HuH-7 (cell line): ENCODE measurements at places on chromosomes 11 and 22.

- DNase-seq: no peak
Observed at GRCh38 chr11:12685229-12685628, 11.0 kb downstream of the TEAD1 start.

DNA sequence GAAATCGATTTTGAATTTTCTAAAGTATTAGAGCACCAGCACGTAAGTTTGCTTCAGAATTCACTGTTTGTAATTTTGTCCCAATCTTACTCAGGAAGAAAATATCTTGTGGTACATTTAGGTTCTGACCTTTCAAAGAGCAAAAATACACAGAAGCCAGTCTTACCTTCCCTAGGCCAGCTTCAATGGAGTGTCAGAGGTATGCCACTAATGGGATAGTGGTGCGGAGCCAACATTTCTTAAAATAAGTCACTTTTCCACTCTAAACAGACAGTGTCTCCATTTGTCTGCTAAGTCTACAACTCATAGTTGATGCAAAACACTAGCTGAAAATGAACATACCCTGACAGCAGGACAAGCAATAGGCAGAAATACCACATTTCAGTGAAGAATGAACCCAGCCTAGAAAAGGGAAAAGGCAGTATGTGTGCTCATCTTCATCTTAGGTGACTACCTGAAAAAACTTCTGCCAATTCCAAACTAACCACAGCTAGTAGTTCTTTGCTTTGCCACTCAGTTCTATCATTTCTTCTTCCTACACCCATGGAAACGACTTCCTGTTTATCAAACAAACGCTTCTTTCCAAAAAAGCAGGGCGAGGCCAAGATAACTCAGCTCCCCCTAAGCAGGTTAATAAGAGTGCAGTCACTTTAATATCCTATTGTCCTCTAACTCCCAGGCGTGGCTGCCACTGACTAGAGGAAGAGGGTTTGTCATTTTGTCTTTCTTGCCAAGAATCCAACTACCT is 94.0 kb upstream of the APOA1 start:
- DNase-seq: no peak

DNA sequence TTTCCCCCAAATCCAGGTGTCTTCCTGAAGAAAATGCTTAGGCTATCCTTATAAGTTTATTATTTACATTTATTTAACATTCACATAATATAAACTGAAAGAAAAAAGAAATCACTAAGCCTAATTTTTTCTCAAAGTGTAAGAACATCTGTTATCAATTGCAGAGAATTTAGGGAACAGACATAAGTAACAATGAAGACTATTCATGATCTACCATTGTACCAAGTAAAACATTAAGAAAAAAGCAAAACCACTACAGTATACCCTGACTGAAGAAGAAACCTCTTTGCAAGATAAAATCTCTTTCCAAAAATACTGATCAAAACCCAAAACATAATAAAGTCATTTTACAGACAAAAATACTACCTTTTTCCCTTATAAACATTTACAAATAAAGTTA is 60.5 kb downstream of the NUP98 start:
- no peak for DNase-seq

DNA sequence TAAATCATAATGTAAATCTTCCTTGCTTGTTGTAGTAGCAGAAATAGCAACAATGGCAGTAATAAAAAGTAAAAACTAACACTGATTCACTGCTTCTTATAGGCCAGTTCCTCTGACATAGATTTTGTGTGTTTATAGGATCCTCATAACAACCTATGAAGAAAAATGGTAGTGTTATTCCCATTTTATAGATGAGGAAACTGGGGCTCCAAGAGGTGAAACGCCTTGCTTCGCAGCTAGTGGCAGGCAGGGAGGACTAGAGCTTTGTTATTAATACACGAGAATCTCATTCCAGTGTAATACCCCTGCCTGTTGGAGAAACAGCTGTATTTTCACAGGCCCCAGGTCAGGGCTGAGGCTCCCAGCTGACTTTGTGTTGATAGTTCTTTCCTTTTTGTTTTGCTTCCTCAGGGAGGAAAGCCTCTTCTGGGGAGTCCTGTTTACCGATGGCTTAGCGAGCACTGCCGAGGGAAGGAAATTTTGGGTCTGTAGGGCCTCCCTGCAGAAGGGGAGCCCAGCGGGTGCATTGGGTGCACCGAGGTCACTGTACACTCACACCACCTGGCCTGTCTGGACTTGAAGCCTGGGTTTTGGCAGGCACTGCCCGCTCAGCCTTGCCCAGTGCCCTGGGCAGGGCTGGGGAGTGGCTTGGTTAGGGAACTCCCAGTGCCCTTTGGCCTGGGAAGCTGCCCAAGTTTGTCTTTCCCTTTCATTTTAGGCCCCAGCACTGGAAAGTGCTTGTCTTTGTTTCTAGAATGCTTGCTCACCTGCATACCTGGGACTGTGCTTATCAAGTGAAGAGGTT is 13.5 kb downstream of the KIAA1671 start:
- no peak for DNase-seq

DNA sequence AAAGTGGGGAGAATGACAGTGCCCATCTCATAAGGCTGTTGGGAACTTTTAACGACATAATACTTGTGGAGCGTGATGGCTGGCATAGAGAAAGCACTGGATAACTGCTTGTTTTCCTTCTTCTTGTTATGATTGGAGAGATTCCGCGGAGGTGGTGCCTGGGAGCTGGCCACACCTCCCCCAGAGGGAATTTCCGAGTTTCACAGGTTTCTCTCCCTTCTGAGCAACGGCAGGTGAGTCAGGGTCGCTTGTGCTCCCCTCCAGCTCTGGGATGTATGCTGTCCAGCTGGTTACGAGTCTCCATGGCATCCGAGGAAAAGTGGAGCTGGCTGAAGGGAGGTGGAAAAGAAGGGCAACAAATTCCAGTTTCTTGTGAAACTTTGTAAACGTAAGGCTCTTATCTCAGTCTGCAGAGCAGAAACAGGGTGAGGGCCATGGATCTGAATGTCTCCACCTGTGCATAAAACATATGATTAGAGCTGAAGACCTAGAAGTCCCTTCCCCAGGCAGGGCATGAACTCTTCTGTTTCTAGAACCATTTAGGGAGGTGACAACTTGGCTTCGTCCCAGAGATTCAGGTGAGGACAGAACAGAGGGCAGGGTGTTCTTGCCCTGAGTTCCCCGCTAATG is 10.0 kb upstream of the PLET1 start:
- no peak for DNase-seq

DNA sequence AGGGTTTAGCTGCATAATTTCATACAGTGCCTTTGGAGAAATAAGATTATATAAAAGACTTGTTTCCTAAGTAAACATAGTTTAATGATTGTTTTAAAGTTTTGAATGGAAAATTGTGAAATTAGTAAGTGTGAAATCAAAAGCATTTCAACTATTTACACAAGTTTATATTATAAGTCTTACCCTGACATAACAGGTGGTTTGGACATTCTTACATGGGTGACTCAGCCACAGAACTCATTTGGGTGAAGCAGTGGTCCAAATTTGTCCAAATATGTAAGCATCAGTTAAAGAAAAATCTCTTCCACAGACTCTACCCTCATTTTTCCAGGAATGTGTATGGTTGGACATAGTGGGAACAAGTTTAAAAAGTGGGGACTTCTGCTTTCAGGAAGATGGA is 68.0 kb downstream of the USP47 start:
- DNase-seq: no peak

- DNase-seq: no peak
Observed at GRCh38 chr22:36191106-36191836, 10.3 kb downstream of the APOL4 start.

- DNase-seq: no peak
Observed at GRCh38 chr22:47090591-47091245, 328.3 kb downstream of the TBC1D22A start.

GRCh38 chr11:14334893-14335292 is 24.1 kb downstream of the RRAS2 start:
- no peak for DNase-seq

DNA sequence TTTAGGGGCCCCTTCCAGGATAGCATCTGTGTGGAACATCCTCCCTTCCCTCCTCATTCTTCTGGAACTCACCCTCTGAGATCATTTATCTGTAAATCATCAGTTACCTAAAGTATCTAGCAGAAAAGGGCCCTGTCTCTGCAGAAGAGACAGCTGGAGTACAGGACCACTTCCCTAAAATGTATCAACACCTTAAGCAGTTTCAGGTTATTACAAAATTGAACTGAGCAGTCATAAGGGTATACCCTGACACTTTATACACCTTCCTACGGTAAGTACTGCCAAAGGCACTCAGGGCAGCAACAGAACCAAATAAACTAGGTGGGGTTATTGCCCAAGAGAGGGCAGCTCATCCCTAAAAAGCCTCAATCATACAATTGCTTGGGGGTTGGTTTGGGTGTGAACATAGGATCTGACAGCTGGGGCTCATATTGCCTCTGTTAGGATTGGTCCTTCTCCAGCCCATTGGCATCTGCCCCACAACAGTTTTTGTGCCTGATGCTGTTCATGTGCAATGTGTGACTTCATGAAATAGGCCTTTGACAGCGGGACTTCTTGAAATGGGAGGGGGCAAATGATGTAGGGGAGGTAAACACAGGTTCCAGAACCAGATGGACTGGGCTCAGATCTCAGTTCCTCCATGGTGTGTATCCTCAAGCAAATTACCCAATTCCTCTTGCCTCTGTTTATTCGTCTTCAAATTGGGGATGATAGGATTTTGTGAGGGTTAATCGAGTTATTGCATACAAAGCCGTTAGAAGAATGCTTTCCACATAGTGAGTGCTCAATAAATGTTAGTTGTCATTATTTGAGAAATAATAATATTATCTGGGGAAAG is 2.9 kb downstream of the POU2AF3 start:
- DNase-seq: no peak

- no peak for DNase-seq
Observed at GRCh38 chr11:61058583-61059259, 43.6 kb upstream of the CD5 start.

DNA sequence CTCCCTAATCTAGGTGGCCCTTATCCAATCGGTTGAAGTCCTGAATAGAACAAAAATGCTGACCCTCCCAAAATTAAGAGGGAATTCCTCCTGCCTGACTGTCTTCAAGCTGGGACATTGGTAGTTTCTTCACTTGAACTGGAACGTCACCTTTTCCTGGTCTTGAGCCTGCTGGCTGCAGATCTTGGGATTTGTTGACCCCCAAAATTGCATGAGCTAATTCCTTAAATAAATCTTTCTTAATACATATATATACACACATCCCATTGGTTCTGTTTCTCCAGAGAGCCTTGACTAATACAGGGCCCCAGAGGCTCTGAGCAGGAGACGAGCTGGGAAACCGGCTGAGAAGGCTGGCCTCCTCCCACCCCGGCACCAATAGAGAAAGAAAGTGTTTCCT is 46.2 kb downstream of the TRIM29 start:
- no peak for DNase-seq

DNA sequence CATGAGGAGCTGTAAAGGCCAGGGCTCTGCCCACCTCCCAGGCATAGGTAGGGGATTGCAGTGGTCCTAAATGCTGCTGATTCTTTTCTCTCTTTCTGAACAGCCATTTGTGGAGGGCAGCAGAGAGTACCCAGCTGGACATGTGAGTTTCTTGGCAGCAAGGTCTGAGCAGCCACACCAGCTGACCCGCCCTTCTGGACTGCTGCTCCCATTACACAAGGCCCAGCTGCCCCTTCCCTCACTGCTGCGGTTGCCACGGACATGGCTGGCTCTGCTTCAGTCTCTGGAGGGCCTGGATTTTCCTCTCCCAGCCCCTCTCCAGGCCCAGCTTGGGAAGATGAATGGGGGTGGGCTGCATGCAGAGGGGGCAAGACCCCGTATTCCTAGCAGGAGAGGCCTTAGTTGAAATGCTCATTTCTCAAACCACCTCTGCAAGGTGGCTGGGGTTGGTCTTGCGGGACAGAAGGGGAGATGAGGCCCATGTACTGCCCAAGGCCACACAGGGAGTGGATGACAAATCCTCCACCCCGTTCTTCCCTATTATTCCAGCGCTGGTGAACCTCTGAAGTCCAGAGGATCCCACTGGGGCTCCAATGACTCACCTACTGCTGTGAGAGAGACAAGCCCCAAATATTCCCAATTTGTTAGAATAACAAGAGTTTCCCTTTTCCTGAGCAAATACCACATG is 4.6 kb downstream of the LGALS12 start:
- no peak for DNase-seq

- DNase-seq: peak; percentile 84
Observed at GRCh38 chr22:29314537-29315285, 786 bp downstream of the RASL10A start.

DNA sequence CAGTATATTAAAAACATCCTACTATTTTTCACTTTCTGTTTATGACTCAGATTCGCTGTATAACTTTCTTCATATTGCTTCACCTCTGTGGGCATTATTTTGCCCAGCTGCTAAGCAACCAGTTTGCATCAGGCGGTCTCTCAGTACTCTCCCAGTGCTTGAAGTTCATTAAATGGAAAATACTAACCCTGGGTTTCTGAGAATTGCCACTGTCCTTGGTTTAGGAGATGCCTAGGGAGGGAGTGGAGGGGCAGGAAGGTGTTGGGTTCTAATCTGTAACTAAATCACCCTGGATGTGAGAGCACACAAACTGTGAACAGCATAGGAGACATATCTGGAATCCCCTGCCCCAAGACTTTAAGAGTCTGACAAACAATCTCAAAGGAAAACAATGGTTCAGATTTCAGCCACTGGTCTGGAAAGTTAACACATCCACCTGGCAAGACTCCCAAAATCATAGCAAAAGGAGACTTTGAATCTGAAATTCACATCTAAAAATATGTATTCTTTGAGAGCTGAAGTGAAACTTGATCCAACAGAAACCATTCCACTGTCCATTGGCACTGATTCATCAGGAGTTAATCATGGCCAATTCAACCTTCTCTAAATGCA is 540.0 kb downstream of the SOX6 start:
- DNase-seq: no peak

DNA sequence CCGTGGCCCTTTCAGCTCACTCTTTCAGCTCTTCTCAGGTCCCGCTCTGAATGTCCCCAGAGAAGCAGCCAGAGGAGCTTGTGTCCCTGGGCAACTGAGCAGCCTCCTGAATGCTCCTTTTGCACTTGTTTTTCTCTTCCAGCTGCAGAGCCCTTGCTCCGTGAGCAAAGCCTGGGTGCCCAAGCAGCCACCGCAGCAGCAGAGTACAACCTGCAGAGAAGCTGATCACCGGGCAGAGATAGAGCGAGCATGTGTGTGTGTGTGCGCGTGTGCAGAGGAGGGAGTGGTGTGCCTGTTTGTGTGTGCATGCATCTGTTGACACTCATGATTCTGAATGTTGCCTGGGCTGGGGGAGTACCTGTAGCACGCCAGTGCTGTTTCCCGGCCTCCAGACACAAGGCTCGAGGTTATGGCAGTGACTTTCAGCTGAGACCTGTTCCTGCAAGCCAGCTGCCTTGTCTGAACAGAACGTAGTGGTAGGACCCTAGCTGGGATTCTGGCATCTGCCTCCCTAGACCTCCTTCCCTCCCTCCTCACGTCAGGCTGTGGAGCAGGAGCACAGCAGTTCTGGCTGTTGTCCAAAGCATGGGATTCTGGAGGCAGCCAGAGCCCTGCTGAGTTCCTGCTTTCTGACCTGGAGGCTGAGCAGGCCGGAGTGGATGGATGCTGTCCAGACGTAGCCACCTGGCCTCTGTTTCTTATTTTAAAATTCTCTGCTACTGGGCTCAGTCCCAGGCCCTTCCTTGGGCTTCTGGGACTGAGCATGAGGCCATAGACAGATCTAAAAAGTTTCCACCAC is 4.5 kb upstream of the MAPK8IP1 start:
- no peak for DNase-seq
